ENCODE measurements at places on chromosomes 5 and 9.
A peak's percentile ranks its signal among the peaks of the same experiment; 100 is the strongest.

DNA sequence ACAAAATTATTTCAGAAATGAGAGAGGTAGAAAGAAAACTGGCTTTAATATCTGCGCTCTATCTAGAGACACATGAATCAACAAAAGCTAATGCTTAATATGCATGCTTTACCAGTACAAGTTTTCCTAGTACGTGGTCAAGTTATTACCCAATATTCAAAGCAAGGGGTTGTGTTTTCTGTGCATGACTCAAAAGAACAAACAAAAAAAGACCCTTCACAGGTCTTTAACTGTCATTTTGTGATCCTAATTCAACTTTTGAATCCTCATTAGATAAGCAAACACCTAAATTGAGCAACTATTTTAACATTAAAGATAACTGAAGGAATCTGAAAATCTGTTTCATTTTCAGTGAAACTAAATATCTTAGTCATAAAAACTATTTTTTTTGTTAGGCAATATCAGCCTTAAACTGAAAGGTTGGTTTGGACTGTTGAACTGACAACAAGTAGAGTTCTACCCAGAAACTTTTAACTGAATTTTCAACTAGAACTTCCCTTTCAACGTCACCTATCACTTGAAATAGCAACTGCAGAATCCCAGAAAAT lies 12.5 kb downstream of the ST8SIA4 start:
- no peak for DNase-seq

GRCh38 chr9:124869466-124869985 lies 7.6 kb downstream of the ARPC5L start:
- peak; percentile 79 for DNase-seq

GRCh38 chr5:27241564-27242257 lies 203.3 kb upstream of the CDH9 start:
- DNase-seq, result no peak

GRCh38 chr9:89536145-89536574 lies 38.2 kb upstream of the SEMA4D start:
- no peak for DNase-seq

GRCh38 chr5:143315929-143316328 lies 87.6 kb downstream of the NR3C1 start:
- no peak for DNase-seq

GRCh38 chr5:55364537-55365055 lies 56.8 kb downstream of the MTREX start:
- no peak for DNase-seq

- DNase-seq, result no peak
These were observed 136.1 kb upstream of the RUSC2 start for GRCh38 chr9:35353731-35354365.

- DNase-seq, result no peak
These were observed 15.8 kb downstream of the TLN1 start for GRCh38 chr9:35716230-35716629.

GRCh38 chr5:174155706-174156105 lies 110.2 kb downstream of the NSG2 start:
- no peak for DNase-seq

DNA sequence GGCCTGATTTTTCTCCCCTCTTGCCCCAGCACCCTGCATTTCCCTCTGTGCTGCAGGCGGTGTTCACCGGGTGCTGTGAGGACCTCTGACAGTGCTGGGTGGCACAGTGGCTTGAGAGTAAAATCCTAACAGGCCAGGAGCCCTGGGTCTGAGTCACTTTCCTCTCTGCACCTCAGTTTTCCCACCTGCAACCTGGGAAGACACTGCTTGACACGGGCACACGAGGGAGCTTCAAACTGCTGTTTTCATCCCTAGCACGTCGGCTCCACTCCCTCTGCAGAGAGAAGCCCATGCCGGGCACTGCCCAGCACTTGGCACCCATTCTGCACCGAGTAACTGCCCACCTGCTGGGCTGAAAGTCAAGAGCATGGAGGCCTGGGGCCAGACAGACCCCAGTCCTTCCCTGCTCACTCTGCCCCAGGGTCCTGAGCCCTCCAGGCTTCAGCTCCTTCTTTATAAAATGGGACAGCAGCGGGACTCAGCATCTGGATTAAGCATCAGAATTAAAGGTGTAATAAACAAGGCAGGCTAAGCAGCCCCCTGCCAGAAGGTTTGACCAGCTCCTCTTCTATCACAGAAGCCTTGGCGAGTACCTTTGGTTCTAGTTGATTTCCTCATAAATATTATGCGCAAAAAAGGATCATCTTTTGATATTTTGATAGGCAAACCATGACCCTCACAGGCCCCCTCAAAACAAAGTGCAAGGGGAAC lies 5.2 kb downstream of the GFI1B start:
- DNase-seq, result peak; percentile 14

DNA sequence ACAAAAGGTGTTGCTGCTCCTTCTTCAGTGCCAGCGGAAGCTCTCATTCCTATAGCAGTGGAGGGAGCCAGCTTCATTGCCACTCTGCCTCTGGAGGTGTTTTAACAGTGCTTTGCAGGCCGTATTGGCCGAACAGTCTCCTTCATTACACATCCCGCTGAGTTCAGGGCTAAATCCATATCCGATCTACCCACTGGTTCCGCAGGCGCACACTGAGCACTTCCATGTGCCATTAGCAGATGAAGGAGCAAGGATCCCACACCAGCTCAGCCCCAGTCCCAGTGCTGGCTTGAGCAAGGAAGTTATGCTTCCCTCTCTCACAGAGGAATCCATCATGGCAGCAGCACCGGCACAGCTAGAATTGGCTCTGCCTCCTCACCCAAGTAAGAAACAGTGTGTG lies 121.2 kb upstream of the IRX2 start:
- DNase-seq, result no peak

GRCh38 chr9:80305136-80305535 lies 733.4 kb downstream of the TLE4 start:
- DNase-seq, result no peak

- no peak for DNase-seq
These were observed 33.7 kb downstream of the DDX46 start for GRCh38 chr5:134792286-134792685.

DNA sequence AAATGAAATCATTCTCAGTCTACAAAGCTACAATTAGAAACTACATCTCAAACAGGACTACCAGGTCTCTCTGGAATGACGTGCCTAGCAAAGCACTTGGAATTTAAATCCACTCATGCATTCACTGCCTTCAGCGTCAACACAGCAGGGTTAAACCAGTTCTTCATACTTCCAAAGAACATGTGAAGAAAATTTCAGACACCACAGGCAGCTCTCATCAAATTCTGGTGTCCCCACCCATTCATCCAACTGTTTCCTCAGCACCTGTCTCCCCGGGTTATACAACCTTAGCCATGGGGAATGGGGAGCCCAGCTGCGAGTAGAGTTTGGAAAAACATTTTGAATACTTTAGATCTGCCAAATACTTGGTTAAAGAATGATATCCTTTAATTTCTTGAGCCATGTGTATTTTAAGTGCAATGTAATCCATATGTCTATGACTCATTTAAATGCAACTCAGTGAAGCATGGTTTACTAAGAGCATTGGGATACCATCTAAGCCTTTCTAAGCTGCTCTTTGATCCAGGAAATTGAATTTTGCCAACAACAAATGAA lies 17.5 kb downstream of the ADAM19 start:
- no peak for DNase-seq

- peak; percentile 33 for DNase-seq
These were observed 162.7 kb upstream of the NFIL3 start for GRCh38 chr9:91586282-91586681.

DNA sequence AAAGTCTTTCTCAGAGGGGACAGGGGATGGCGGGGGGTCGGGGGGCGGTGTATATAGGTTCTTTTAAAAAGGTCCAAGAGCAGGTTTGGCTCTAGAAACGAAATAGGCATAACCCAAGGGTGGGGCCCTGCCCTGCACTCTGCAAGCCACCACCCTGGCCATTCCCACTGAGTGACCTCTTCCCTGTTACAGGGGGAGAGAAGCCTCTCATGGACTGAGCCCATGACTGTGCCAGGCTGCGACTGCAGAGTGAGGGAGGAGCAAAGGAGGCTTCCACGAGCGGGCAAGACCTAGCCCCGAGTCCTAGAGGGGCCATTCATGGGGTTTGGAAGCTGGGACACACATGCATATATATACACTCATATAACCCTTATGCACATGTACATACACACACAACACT lies 10.1 kb upstream of the NXNL2 start:
- no peak for DNase-seq

GRCh38 chr5:106923409-106923808 lies 747.3 kb downstream of the EFNA5 start:
- DNase-seq, result no peak

GRCh38 chr5:113526421-113526820 lies 12.9 kb downstream of the YTHDC2 start:
- no peak for DNase-seq

DNA sequence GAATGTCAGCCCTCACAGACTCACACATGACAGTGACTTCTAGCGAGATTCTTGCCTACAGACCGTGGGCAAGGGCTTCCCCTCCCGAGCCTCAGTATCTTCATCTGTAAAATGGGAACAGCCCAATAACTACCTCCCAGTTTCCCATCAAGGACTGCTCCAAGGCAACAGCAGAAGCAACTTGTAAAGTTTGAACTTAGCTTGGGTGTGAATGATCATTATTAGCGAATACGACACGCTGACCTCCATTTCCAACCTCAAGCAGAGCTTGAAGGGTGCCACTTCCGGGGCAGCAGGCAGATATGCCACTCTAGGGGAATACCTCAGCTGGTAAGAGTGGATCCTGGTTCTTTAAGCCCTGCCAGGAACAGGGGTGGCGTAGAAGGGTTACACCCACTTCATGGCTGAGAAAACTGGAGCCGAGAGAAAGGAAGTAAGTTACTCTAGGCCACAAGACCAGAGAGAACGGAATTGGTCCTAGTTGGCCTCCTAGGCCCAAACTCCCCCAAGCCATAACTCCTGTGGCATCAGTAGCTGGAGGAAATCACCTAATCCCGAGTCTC lies 2.0 kb downstream of the RNF44 start:
- no peak for DNase-seq

- no peak for DNase-seq
These were observed 454.7 kb downstream of the SPATA31D1 start for GRCh38 chr9:82443312-82443711.

- DNase-seq, result peak; percentile 68
These were observed 23.4 kb downstream of the GLT6D1 start for GRCh38 chr9:135615666-135616618.

GRCh38 chr5:88858392-88858791 lies 24.6 kb downstream of the MEF2C start:
- no peak for DNase-seq

GRCh38 chr9:129881547-129882324 lies 46.5 kb downstream of the USP20 start:
- no peak for DNase-seq

DNA sequence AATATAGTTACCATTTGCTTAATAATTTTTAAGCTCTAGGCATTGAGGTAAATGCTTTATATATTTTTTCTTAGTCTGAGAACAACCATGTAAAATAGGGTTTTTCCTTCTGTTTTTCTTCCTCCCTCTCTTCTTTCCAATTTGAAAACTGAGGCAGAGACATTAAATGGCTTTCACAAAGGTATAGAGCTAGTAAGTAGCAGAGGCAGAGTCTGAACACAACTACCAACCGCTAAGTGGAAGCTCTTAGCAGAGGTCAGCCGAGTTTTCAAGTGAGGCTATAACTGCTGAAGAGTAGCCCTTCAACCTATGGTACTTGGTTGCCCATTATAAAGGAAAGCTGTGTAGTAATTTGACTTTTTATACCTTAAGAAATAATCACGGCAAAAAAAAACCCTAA lies 187.1 kb downstream of the MEF2C start:
- no peak for DNase-seq

DNA sequence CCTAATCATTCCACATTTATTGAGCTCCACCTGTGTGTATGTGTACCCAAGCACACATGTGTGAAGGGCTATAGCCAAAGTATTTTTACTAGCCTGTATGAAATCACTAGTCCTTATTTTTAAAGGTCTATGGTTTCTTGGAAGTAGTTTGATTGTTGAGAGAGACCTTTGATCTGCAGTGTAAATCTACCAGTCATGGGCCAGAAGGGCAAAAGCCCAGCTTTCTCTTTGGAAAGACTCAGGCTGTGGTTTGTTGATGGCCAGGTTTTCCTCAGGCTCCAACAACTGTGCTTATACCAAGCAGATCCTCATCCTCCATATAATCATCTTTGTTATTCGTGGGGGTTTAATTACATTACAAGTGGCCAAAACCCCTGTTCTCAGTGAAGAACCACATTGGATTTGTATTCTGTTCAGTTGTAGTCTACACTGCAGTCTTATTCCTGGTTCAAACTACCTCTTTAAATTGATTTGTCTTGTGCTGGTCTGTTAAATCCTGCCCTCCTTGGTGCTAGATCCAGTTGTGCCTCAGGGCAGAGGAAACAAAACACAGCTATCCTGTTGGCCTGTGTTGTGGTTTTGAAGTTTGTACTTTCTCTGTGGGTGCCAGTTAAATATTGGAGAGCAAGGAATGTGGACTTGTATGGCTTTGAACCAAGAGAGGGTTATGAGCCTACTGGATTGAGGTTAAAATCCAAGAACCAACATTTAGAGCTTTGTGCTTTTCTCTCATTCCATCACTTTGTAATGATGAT lies 13.3 kb downstream of the CDC26 start:
- DNase-seq, result no peak

- DNase-seq, result no peak
These were observed 100.6 kb downstream of the ZCCHC7 start for GRCh38 chr9:37220971-37221370.

- peak; percentile 47 for DNase-seq
These were observed 91.9 kb downstream of the EHMT1 start for GRCh38 chr9:137710704-137711103.

DNA sequence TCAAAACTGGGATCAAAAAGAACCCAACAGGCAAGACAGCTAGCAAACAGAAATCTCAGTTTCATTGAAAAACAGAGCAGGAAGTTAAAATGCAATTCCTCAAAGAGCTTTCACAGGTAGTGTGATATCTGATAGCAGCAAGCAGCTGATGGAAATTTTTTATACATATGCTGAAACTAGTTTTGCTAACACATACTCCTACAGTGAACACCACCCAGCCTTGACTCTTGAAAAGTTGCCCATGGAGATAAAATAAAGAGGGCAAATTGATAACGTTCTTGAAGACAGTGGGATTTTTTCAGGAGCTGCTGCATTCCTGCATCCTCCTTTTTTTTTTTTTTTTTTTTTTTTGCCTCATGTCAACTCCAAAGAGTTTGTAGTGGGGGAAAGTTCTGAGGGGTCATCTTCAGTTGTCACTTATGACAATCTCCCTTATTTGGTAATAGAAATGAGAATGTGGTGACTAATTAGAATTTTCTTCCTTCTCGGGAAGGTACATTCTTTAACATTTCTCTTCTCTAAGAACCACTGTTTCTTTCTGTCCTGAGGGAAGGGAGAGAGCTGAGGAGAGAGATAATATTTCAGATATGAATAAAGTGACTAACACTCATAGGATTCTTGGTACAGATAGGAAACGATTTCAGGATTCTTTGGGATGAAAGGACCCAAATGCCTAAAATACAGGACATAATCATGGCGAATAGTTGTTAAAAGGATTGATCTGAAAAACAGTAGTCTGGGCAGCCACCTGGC lies 24.6 kb downstream of the SH3RF2 start:
- DNase-seq, result no peak

All from H7 (cell line).